Ureter (tissue), 1 donor: ENCODE measurements at places on chromosomes 13 and 19. TPM values are rescaled to one million over a fixed set of nuclear protein-coding genes. Genes with fewer than 3 reads are reported as not detected.

GRCh38 chr13:78777976-78778375 lies 119.0 kb upstream of the OBI1 start:
- no peak for DNase-seq

DNA sequence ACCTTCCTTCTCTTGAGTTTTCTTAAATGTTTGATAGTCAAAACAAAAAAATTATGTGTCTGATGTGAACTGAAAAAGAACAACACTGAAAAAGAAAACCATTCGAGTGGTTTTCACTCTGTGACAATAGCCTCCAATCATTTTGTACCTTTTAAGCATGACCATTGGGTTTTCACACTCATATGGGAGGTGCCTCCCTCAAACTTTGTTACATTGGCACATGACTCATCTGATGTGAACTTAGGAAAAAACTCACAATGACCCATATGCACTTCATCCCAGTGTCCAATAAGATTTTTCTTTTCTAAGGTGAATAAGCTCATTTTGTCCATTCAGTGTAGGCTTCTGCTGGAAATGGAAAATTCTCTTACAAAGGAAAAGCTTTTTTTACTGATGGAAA lies 66.6 kb upstream of the XPO4 start:
- DNase-seq = no peak

DNA sequence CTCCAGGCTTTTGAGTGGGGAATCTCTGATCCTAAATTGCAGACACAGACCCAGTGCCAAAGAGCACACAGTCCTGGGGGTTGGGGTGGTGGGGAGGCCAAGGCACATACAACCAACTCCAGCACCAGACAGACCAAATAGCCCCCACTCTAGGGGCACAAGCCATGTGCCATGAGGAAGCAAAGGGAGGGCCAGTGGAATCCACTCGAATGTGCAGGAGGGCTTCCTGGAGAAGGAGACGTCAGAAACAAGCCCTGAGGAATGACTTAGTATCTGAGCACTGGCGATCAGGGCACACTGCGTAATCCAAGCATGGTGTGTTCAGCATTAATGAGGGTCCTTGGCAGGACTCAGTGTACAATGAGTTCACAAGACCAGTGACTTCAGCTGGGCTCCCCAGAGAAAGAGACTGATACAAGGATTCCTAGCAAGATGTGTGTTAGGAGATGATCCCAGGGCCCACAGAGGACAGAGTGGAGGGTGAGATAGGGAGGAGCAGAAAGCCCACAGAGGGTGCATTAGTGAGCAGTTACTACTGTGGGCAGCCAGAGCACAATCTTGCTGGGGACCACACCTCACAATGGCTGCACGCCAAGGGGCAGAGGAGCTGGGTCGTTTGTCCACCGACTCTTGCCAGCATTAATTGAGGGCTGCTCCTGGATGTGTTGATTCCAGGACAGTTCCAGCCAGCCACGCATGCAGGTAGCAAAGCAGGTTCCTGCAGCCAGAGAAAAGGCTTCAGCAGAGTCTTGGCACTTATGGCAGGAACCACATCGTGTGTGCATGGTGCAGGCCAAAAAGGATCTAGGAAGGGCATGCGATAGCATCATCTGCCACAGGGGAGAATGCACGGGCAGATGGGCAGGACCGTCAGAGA lies 152.6 kb upstream of the VSTM2B start:
- peak; percentile 18 for DNase-seq

DNA sequence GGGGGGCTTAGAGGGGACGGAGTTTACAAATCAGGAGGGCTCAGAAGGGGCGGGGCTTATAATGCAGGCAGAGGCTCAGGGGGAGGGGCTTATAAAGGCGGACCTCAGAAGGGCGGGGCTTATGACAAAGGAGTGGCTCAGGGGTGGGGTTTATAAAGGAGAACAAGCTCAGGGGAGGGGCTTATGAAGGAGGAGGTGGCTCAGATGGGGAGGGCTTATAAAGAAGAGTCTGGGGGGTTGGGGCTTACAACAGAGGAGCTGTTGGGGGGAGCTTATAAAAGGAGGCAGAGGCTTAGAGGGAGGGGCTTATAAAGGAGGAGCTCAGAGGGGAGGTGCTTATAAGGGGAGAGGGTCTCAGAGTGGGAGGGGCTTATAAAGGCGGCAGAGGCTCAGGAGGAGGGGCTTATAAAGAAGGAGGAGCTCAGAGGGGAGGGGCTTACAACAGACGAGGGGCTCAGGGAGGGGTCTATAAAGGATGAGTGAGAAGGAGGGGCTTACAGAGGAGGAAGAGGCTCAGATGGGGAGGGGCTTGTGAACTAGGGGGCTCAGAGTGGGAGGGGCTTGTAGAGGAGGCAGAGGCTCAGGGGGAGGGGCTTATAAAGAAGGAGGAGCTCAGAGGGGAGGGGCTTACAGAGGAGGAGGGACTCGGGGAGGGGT lies 1.0 kb downstream of the SMIM24 start:
- DNase-seq = no peak

DNA sequence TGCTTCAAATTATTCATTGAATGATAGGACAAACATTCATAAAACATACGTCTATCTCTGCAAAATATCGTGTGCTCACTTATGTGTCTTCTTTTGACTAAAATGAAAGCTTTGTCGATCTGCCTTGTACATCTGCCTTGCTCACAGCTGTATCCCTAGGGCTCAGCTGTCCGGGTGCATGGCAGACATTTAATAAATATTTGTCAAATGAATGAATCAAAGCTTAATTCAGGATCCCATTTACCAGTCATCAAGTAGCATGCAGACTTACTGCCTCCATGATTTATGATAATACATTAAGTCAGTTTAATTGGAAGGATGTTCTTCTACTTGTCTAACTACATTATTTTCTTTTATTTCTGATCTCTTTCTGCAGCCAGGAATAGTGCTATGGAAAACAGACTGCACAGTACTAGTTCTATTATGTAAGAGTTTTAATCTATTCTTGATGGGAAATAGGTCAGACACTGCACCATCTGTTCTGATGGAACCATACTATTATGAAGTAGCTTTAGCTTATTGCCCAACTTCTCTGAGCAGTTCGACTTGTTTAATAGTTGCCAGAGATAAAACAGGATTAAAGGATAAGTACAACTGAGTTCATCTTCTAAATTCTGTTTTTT lies 13.2 kb downstream of the SLC46A3 start:
- DNase-seq = no peak

- no peak for DNase-seq
Observed at GRCh38 chr13:90738881-90739280, 608.6 kb upstream of the MIR17HG start.

GRCh38 chr19:43570174-43570791 lies 5.0 kb downstream of the XRCC1 start:
- no peak for DNase-seq

DNA sequence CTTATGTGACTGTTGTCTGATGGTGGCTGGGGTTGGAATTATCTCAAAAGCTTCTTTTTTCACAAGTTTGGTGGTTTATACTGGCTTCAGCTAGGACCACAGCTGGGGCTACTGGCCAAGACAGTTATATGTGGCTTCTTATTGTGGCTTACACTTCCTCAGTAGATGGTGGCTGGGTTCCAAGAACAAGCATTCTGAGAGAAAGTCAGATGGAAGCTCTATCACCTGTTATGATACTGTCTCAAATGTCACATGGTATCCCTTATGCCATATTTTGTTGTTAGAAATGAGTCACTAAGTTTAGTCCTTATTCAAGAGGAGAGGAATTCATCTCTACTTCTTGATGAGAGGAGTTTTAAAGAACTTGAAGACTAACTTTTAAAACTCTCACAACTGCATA lies 41.6 kb downstream of the NDFIP2 start:
- DNase-seq = no peak

DNA sequence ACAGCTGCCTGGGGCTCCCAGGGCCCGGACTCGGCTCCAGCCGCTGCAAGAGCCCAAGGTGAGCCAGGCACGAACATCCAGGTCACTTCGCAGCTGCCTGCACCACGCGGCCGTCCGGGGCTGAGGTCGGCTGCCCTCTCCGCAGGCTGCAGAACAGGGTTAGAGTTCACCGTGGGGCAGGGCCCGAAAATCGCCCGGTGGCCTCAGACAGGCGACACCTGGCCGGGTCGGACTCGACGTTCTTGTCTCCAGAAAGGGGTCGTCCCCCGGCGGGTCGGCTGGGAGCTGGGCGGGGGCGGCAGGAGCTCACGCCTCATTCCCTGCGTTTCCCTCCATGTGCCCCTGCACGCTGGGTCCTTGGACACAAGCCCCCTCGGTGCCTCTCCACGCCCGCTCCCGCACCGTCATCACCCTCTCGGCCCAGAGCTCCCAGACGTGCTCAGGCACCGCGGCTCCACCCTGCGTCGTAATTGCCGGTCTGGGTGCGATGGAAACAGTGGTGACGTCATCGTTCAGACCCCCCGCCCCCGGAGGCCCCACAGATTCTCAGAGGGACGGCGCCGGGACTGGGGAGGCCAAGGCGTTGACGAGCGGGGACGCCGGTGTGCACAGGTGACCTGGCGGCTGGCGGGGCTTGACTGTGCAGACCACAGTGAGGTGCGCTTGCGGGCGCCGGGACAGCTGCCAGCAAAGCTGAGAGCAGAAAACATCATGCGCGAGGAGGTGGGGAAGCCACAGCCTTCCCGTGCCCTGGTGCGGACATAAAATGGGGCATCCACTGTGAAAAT lies 4.0 kb upstream of the GRIN3B start:
- no peak for DNase-seq

GRCh38 chr13:64546371-64546770 lies 2683.8 kb downstream of the PCDH9 start:
- DNase-seq = no peak

DNA sequence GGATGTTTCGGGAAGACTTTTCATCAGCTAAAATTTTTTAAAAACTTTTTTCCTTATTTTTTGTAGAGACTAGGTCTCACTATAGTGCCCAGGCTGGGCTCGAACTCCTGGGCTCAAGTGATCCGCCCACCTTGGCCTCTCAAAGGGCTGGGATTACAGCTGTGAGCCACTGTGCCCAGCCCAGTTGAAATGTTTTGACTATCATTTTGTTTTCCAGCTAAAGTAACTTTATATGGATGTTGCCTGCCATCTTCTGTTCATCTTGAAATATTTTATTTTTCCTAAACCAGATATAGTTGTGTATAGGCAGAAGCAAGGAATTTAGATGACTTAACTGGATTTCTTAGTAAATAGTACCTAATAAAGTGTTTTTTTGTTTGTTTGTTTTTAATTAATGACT lies 7.0 kb downstream of the CAB39L start:
- no peak for DNase-seq

DNA sequence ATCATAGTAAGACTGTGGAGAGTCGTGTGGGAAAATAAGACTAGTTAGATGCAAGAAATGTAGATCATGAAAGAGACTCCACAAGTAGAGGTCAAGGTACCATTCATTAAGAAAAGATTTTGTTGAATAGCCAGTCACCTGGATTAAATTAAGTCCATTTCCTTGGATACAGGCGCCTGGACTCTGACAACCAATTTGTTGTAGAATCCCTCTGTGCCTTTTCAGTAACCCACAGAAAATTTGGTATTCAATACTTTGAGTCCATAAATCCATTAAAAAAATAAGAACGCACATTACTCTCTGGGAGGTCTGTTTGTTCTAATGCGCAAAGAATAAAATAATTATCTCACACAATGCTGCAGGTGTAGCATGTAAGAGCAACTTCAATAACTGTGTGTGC lies 469.4 kb downstream of the KLF12 start:
- no peak for DNase-seq

GRCh38 chr13:21882766-21883165 lies 211.9 kb downstream of the FGF9 start:
- DNase-seq = no peak

DNA sequence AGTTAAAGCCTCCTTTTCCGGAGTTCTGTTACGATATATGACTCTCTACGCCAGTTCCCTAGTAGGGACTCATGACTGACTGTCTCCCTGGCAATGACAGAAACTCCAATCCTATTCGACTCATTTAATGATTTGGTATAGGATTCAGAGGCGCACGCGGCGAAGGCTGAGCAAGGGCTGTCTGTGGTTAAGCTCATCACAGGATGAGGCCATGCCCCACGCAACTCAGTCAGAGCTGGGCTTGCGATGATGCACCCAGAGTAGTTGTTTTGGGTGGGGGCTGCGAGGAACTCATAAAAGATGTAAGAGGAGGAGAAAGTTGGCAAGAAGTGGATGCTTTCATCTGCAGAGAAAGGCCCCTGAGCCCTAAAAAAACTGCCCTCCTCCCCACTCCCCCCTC lies 468 bp upstream of the SERTM1 start:
- DNase-seq = no peak

DNA sequence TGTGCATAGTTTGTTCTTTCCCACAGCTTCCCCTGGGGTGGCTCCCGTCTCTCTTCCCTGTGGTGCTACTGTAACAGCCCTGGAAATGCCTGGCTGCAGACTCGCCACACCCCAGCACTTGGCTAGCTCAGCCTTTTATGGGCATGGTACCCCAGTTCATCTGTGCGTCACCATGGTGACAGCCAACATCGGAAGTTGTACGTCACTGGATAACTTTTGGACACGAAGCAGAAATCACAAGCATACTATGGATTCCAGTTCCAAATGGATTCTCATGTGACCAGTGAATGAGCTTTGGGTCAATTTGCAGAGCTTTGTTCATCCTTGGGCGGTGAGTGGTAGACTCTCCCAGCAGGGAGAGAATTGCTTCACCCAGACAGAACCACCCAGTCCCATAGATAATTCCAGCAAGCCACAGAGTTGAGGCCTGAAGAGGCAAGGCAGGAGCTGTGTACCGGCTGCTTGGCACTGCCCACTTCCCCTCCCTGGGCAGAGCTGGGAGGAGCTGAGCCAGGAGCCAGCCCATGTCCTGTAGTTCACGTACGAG lies 54.4 kb downstream of the COL4A2 start:
- peak; percentile 70 for DNase-seq

DNA sequence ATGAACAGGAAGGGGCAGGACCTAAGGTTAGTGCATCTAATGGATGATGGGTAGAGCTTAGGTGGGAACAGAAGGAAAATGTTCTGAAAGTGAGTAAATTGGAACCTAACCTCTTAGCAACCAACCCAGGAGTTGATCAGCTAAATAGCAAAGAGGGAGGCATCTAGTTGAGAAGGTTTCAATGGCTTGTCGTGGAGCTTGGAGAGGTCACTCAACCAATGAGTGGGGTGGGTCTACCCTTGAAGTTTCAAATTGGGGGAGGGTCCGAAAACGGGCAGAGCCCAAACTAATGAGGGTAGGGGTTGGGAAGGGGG lies 5.7 kb upstream of the SHKBP1 start:
- DNase-seq = no peak

GRCh38 chr13:72062566-72062965 lies 195.6 kb upstream of the DACH1 start:
- DNase-seq = no peak

DNA sequence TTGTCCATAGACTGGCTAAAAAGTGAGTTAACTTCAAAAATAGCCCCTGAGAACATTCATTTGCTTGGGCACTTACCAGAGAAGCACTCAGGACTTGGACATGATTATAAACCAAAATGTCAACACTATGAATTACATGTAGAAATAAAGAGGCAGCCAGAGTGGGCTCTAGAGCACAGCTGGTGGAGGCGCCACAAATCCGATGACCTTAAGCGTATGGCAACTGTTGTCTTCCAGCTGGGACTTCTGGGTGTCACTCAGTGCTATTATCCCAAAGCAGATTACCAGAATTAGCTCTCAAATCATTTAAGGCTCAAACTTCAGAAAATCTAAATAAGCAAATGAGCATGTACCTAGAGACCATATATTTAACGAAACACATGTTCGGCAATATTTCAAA lies 1255.5 kb upstream of the SLC10A2 start:
- no peak for DNase-seq

Gene POGLUT2
- 2.2 TPM for total RNA-seq

Gene ARL11
- 1.7 TPM for total RNA-seq

Gene BTBD2
- total RNA-seq = 102 TPM

Gene PHF11
- total RNA-seq = 67.8 TPM

Gene SIRT2
- 31.8 TPM for total RNA-seq

Gene KLK10
- total RNA-seq = 0.29 TPM

Gene UBE2L5
- not detected for total RNA-seq

Gene GTF2F1
- 52.9 TPM for total RNA-seq

Gene EHD2
- 126 TPM for total RNA-seq
